Amniotic stem cell (primary cell): ENCODE measurements at places on chromosomes 5 and 9.

- DNase-seq, result no peak
Observed at GRCh38 chr9:111648066-111648465, 13.3 kb upstream of the GNG10 start.

DNA sequence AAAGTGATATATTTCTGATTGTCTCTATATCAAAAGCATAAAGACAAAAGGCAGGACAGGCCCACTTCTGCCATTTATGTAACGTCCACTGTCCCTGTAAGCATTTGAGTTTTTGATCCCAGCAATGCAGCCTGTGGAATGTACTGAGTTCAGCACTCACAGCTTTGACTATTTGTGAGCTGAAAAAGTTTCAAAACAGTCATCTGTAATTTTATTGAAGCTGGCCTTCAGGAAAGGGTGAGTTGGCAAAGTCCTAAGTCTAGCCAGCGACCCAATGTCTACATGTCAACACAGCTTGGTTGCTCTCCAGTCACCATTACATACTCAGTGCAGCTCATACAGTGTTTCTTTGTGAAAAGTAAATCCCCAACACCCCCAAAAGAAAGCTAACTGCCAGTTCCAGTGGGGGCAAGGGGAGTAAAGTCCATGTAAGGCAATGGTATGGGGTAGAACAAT, 9.7 kb downstream of the LIFR start:
- no peak for DNase-seq

DNA sequence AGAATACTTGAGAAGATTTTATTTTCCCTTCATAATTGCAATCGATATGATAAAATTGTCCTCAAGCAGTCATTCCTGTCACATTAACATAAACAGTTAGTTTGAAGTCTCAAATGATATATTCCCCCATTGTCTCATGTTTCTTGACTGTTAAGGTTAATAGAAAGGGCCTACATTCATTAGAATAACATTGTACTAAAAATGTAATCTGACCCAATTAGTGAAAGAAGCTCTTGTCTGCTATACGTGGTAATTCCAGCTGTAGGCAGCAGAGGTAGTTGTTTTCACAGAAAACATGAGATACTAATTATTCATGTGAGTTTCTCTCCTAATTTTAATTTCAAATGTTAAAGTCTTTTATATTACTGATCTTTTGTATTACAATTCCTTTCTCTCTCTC, 25.9 kb upstream of the AP3B1 start:
- DNase-seq, result no peak

DNA sequence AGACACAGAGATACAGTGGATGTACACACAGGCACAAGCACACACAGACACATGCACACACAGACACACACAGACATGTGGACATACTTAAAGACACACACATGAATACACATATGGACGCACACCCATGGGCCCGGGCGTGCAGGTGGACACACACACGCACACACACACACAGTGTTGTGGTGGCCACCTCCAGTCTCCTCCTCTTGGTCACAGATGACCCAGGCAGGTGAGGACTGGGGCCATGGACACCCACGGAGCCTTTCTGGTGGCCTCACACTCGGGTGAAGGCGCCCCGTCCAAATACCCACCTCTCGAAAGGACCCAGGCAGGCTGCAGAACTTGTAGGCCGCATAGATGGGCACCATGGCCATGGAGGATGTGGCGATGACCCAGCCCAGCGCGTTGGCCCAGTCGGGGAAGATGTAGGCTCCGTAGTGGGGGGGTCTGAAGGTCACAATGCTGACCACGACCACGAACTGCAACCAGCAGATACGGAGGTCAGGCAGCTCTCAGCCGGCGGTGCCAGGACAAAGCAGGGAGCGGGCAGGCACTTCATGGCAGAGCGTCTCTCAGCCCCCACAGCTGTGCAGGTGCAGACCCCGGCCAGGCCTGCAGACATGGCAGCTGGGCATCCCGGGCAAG, 42.5 kb downstream of the SLC6A3 start:
- DNase-seq, result no peak

GRCh38 chr9:34049630-34050384, 1.1 kb upstream of the UBAP2 start:
- no peak for DNase-seq

DNA sequence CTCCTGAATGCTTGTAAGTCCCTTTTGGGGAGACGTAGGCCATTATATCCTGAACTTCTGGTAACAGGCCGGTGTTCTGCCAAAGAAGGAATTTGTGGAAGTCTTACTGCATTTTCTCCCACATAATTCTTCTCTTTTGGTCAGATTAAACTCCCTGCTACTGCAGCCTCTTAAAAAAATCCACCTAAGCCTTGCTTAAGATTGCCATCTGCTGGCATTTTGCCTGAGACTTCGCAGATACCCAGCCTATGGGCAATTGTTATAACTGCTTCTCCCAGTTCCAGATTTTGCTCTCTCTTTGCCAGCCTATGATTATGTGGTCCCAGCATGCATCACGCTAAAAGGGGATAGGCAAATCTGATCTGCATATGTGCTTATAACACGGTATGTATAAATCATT, 391.6 kb upstream of the CHD1 start:
- DNase-seq, result no peak

GRCh38 chr9:128438343-128439109, 17.3 kb upstream of the ODF2 start:
- peak; percentile 20 for DNase-seq

- DNase-seq, result no peak
Observed at GRCh38 chr9:69090946-69091345, 55.4 kb downstream of the FXN start.

GRCh38 chr5:97095318-97095732, 47.1 kb downstream of the LIX1 start:
- no peak for DNase-seq

- no peak for DNase-seq
Observed at GRCh38 chr5:16935231-16936149, 598 bp downstream of the MYO10 start.

- DNase-seq, result no peak
Observed at GRCh38 chr5:167943343-167943742, 348.1 kb upstream of the WWC1 start.

- no peak for DNase-seq
Observed at GRCh38 chr9:83432104-83432627, 106.0 kb downstream of the FRMD3 start.

- no peak for DNase-seq
Observed at GRCh38 chr5:77853353-77853907, 77.3 kb upstream of the TBCA start.

DNA sequence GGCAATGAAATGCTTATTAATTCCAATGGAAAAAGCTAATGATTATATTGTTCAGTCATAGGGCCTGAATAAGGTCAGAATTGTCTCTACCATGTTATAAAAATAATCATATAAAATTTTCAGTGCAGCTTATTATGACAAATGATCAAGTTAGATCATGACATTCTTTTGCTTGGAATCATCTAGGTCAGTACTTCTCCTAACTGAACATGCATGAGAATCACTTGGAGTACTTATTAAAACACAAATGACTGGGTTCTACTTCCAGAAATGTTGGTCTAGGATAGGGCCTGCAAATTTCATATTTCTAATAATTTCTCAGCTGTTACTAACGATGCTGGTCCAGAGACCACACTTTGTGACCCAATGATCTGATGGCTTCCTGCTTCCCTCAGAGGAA, 806.0 kb upstream of the ZNF608 start:
- no peak for DNase-seq

DNA sequence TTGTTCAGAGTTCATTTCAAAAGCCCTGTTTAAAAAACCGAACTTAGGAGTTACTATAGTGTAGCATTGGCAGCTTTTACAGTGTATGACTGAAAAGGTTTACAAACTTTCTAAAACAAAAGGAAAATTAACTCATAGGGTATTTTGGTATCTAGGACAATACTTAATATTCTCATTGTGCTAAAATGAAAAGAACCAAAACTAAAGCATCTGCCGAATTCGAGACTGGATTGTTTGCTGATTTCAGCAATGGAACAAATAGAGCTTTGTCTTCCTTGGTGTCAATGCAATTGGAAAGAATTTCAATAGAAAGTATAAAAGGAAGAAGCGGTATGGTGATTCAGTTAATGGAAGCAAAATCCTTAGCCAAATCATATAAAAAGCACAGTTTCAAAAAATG, 254.1 kb downstream of the SLF1 start:
- no peak for DNase-seq

DNA sequence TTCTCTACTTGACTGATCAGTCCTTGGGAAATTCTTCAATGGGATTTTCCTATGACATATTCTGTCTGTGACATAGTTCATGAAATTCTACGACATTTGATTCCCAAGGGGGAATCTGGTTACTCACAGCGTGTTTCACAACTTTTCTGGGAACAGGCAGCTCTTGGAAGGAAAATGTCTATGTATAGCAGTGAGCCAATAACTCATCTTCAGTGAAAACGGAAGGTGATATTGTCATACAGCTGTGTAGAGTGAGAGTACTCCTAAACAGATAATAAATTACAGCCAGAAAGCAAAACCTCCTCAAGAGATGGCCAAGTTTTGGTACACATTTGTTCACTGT, 91.4 kb downstream of the C9orf152 start:
- DNase-seq, result no peak

DNA sequence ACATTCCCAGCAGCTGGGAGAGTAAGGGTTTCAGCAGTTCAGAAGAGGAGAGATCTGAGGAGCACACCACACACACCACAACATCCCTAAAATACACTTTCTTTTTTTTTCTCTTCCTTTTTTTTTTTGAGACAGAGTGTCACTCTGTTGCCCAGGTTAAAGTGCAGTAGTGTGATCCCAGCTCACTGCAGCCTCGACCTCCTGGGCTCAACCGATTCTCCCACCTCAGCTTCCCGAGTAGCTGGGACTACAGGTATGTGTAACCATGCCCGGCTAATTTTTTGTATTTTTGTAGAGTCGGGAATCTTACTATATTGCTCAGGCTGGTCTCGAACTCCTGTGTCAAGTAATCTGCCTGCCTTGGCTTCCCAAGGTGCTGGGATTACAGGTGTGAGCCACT, 9.7 kb upstream of the UBAP1 start:
- no peak for DNase-seq

DNA sequence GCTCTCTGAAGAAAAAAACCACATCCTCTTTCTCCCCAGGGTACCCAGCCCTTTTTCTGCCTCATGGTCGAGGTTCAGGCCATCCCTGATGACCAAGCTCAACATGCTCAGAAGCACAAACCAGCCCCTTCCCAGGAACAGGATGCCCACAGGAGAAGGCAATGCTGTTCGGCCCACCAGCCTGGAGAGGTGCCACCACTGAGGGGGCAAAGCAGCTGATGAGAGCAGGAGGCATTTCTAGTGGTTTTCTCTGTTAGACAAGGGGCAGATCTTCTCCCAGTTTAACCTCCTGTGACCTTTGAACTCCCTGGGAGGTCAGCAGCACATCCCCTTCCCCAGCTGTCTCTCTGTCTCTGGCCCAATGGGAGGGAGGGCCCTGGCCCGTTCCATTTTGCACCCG, 73.0 kb downstream of the PAX5 start:
- no peak for DNase-seq

- DNase-seq, result peak; percentile 34
Observed at GRCh38 chr5:155983954-155984353, 343.0 kb upstream of the SGCD start.

GRCh38 chr9:133188843-133189180, 20.2 kb downstream of the OBP2B start:
- DNase-seq, result no peak

GRCh38 chr9:130542038-130542437, 37.3 kb upstream of the FUBP3 start:
- no peak for DNase-seq

DNA sequence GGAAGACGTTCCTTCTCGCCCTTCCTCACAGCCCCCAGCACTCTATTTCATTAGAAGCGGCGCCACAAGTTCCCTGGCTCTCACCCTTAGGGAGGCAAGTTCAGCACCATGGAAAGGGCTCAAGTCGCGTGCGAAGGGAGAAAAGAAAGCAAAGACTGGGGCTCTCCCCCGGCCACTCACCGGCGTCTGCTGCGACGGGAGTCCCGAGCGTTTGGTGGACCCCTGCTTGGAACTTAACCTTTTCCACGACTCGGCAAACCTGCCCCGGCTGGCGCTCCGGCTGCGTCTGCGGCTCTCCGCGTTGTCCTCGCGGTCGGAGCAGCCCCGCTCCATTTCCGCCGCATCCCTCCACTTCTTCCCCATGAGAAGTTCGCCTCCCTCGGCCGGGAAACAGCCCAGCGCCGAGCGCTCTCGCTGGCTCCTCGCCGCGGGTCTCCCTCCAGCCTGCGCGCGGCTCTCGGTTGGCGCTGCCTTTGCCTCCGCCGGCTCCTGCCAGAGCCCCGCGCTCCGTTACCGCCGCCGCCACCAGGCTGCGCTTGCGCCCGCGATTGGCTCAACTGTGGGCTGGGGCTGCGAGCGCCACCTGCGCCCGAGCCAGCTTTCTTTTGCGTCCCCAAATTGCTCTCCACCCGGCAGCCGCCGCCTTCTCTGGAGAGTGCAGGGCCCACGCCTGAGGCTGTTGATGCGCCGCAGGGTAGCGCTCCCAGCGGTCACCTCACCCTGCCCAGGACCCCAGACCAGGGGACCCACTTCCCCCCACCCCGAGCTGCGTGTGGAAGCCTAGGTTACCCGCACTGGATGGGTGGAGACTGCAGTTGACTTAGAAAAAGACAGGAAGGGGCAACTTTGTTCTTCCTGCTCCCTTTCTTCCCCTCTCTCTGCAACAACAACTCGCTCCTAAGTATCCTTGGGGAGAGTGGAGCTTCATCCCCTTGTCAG, 321.6 kb downstream of the CEMIP2 start:
- peak; percentile 65 for DNase-seq

DNA sequence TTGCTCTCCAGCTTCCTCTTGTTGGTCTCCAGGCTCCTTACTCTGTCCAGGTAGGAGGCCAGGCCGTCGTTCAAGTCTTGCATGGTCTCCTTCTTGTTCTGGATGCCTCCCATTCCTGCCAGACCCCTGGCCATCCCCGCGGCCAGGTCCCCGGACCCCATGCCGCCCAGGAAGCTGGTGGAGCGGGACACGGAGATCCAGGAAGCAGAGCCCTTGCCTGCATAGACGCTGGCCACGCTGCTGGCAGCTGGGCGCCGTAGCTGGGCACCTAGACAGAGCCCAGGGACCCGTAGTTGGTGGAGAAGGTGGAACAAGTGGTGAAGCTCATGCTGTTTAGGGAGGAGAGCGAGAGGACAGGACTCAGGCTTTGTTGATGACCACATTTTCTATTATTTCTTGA, 1584.0 kb upstream of the ACO1 start:
- no peak for DNase-seq

- DNase-seq, result no peak
Observed at GRCh38 chr9:21104787-21105186, 27.0 kb upstream of the IFNB1 start.

- no peak for DNase-seq
Observed at GRCh38 chr9:26809795-26810194, 82.8 kb downstream of the CAAP1 start.

GRCh38 chr9:127524373-127524772, 73.1 kb downstream of the LRSAM1 start:
- DNase-seq, result no peak
